Small intestine (tissue), 16 donors: ENCODE measurements at places on chromosomes 6 and 20. TPM values are rescaled to one million over a fixed set of nuclear protein-coding genes. Genes with fewer than 3 reads are reported as not detected.

- H3K4me3 ChIP-seq = no peak overlapping the region
- H3K27me3 ChIP-seq = no peaks in the 10 kb centered on the region
- no peaks in the 10 kb centered on the region for H3K36me3 ChIP-seq
- peak overlapping the region; percentile 29 for H3K27ac ChIP-seq
- H3K4me1 ChIP-seq = peaks cover 18% of the 10 kb centered on the region
Measured at GRCh38 chr6:47247227-47247797, 62.4 kb downstream of the TNFRSF21 start.

DNA sequence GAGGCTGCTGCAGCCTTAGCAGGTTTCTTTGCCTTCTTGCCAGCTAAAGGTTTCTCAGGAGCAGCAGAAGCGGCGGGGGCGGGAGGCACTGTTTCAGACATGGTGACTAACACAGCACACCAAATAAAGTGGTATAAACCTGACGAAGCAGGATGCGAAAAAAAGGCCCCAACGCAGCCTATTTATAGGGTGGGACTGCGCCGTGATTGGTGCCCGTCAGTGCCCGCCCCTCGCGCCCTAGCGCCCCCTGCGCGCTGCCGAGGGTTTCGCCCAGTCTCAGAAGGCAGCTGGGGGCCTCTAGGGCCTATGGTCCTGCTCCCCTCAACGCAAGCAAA, 55.0 kb downstream of the TRIM38 start:
- no peak overlapping the region for H3K27ac ChIP-seq
- no peaks in the 10 kb centered on the region for H3K4me1 ChIP-seq
- no peaks in the 10 kb centered on the region for H3K36me3 ChIP-seq

DNA sequence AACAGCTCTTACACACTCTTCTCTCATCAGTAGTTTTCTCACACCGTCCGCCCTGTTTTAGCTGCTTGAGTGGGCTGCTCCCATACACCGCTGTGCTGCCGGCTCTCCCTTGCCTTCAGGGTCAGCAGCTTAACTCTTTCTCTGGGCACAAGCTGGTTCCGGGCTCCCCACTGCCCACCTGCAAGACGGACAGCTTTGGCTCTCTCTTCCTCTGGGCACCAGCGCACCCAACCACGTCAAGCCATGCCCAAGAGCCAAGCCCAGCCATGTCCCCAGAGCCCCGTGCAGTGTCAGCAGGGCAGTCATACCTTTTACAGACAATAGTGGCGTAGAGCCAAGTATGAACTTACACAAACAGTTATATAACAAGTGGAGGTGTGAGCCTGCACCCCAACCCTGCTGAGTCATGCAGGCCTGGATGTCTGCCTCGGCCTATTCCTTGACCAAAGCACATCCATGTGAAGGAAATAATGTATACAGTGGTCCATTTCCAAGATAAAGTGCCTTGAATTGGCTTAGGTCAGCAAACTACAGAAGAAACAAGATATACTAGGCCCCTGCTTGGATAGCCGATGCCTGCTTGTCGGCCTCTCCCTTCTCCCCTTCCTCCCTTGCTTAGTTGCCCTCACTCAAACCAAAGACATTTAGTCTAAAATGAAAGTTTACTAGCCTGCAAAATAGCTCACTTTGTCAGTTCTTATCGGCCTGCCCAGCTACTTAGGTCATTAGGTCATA, 89.3 kb downstream of the JPH2 start:
- no peaks in the 10 kb centered on the region for H3K27me3 ChIP-seq
- no peak for DNase-seq
- no peaks in the 10 kb centered on the region for H3K4me1 ChIP-seq
- H3K27ac ChIP-seq = no peak overlapping the region

- no peak overlapping the region for H3K4me3 ChIP-seq
- DNase-seq = peak; percentile 8
- H3K27me3 ChIP-seq = no peaks in the 10 kb centered on the region
- no peaks in the 10 kb centered on the region for H3K36me3 ChIP-seq
Measured at GRCh38 chr6:149233056-149233715, 84.3 kb upstream of the TAB2 start.

- no peak overlapping the region for H3K4me3 ChIP-seq
- no peaks in the 10 kb centered on the region for H3K4me1 ChIP-seq
- no peak overlapping the region for H3K27ac ChIP-seq
- H3K36me3 ChIP-seq = no peaks in the 10 kb centered on the region
- no peaks in the 10 kb centered on the region for H3K27me3 ChIP-seq
- peak; percentile 37 for DNase-seq
Measured at GRCh38 chr6:153231048-153231646, 100.1 kb upstream of the RGS17 start.

DNA sequence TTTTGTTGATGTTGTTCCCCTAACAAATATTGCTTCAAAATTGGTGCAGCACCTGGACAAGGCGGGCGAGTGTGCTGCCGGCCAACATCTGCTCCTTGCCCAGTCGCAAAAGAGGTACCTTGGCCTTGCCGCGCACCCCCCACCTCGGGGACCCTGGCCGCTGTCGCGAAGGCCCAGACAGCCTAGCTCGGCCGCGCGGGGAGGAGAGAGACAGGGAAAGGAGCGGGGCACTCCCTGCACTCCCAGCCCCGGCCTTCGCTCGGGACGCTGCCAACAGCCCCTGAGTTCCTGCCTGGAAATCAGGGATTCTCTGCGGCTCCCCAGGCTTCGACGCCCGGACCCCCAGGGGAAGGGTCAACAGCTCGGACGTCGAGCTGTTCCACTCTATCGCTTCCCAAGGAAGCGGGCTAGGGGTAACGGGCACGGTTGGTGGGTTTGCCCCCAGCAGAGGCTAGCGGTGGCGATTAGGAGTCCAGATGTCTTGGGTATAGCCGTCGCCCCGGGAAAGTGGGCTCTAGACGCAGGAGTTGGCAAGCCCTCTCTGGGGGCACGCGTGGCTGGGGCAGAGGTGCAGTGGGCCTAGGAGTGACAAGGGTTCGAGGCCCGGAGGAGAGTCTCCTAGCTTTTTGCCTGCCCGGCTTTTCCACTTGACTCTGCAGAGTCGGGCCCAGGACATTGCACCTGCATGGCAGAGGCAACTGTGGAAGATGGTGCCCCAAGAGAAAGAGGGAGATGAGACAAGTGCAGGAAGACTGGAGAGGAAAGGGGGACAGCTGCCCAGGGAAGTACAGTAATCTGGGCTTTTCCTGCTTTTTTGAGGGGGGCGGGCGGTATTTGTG, 8.2 kb downstream of the POU3F2 start:
- H3K36me3 ChIP-seq = no peaks in the 10 kb centered on the region
- H3K4me3 ChIP-seq = no peak overlapping the region
- H3K4me1 ChIP-seq = peaks cover 3% of the 10 kb centered on the region
- no peak overlapping the region for H3K27ac ChIP-seq

- no peak for DNase-seq
- no peak overlapping the region for H3K27ac ChIP-seq
- H3K36me3 ChIP-seq = no peaks in the 10 kb centered on the region
- no peaks in the 10 kb centered on the region for H3K4me1 ChIP-seq
Measured at GRCh38 chr20:6888736-6889395, 121.4 kb downstream of the BMP2 start.

GRCh38 chr6:70186461-70186860, 116.4 kb downstream of the COL9A1 start:
- H3K4me3 ChIP-seq = no peak overlapping the region
- H3K4me1 ChIP-seq = no peaks in the 10 kb centered on the region

DNA sequence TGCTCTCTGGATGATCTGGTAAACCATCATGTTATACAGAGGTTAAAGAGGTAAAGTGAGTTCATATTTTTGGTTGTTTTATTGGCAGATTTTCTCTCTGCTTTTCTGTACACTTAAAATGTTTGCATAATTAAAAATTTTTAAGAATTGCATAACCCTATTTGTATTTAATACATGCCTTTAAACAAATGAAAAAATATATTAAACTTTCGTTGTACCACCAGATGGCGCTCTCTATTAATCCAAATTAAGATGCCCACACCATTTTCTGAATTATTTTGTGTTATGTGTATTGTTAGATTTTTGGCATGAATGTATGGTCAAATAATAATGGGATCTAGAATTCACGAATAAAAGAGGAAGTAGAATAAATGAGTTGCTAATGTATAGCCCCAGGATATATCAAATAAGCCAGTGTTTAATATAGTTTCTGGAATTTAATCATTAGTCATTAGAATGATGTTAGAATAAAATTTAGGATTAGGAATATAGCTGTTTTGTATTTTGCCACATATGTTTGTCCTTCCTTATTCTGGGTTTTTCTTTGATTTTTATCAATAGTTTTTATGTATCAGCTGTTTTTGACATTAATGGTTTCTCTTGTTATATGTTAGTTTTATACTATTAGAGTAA, 38.9 kb downstream of the SMAP1 start:
- no peak overlapping the region for H3K4me3 ChIP-seq
- no peak overlapping the region for H3K27ac ChIP-seq
- H3K27me3 ChIP-seq = no peaks in the 10 kb centered on the region
- H3K4me1 ChIP-seq = no peaks in the 10 kb centered on the region

Gene PAX1
- polyA plus RNA-seq = not detected

Gene OR2B6
- polyA plus RNA-seq = not detected

Gene CST7
- polyA plus RNA-seq = 4.9 TPM

Gene RAMACL
- polyA plus RNA-seq = not detected

Gene ZNF391
- 5.1 TPM for polyA plus RNA-seq

Gene RSPO3
- polyA plus RNA-seq = 0.54 TPM
